NCI-H1417 treated with DMSO at 0.1 percent for 48 hours (cell line): ENCODE measurements at places on chromosomes 11 and 22.

DNA sequence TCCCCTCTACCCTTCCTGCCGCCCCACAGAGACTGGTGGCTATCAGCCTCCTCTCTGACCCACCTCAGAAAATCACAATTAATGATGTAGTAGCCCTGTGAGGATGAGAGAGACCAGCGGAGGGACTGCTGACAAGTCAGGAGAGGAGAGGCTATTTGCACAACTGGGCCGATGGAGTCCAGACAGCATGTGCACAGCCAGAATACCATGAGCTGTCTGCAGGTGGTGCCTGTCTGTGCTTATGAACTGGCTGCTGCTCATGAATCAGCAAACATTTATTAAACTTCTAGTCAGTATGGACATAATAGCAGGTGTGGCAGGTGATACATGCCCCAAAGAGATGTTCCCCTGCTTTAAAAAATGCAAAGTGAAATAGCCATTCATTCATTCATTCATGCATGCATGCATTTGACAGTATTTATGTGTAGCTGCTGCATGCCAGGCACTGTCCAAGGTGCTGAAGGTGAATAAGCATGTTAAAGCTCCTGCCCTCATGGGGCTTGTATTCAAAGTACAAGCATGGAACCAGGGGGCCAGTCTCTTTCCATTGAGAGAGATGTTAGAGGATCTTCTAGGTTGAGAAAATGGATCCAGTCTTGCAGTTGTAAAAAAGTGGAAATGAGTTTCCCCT, 141.3 kb downstream of the GRIK4 start:
- DNase-seq: no peak

DNA sequence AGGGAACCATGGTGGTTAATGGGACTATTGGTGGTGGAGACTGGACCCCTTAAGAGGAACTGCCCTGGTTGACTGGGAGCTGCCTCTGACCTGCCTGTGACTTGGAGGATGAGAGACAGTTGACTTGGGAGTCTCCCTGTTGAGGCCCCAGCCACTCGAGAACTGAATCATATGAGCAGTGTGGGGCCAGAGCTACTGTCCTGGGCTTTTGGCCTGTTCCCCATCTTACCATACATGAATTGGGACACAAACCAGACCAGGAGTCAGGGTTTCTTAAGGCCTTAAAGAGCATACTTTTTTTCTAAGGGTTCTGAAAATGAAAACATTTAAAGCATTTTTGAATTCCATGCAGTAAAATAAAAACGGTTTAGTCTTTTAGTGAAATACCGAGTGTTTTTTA, 92.8 kb downstream of the TEAD1 start:
- no peak for DNase-seq

DNA sequence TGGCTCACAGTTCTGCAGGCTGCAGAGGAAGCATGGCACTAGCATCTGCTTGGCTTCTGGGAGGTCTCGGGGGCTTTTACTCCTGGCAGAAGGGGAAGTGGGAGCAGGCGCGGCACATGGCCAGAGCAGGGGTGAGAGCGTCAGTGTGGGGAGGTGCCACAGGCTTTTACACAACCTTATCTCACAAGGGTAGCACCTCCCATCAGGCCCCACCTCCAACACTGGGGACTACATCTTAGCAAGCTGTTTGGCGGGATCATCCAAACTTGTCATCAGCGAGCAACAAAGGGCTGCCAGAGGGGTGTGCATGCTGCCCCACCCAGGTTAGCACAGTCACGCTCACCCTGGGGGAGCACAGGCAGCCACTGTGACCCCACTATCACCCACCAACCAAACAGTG, 18.9 kb upstream of the YPEL1 start:
- no peak for DNase-seq

- no peak for DNase-seq
These were observed 644 bp downstream of the SPTY2D1 start for GRCh38 chr11:18633256-18634139.

DNA sequence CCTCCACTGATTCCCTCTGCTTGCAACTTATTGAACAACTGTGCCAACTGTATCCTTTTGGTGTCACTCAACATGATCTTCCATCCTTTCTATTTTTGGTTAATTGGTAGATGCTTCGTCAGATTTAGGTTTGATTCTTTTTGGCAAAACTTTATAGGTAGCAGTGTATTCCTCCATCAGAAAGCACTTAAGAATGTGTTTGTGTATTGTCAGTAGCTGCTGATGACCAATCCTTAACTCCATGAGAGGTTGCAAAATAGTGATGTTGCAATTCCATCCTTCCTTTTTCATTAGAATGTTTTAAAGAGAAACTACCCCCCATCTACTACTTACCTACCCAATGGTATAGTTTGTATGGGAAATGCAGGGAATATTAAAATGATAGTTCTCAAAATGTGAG, 22.1 kb downstream of the FAM76B start:
- no peak for DNase-seq
